ENCODE measurements at places on chromosomes 5 and 9.

GRCh38 chr5:77637998-77638762 lies at the start of gene OTP:
OTP (minus strand) TSS chr5:77638713; CDS start chr5:77638549, 164 bp downstream.
- no peak for DNase-seq

GRCh38 chr5:73591102-73591695 lies 25.7 kb downstream of the UTP15 start:
- peak; percentile 72 for DNase-seq

DNA sequence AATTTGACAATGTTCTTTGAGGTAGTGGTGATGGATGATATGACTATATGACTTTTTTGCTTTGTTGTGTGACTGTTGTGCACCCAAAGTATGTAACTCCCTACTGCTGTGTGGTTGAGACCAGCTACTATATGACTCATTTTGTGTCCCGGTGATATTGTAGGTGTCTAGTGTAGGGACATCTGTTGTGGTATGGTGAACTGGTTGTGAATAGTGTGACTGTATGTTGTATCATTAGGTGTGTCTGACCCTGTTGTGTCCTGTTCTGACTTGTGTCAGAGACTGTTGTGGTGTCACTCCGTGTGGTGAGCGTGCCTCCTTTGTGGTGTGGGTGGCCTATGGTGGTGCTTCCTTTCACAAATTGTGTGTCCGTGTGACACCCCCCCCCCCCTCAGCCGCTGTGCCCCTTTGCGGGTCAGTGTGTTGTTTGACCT lies 11.2 kb upstream of the CXXC5 start:
- no peak for DNase-seq

DNA sequence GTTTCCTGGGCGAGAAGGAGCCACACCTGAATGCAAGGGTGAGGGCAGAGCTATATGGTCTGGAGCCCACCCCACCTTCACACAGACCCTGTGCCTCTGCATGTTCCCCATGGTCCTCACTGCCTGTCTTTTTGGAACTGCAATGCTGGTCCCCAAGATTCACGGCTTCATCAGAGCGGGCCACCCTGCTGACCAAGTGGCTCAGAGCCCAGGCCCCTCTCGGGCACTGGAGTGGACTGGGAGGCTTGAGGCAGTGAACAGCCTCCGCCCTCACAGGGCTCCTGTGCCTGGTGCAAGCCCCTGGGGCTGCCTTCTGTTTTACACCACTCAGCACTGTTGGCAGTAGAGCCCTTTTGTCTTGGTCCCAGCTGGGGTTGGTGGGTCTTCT lies 143.2 kb downstream of the CACNA1B start:
- DNase-seq, result no peak

GRCh38 chr9:91162784-91163443 lies 198.8 kb downstream of the AUH start:
- no peak for DNase-seq

GRCh38 chr9:130137641-130138081 lies 34.5 kb upstream of the NCS1 start:
- no peak for DNase-seq

DNA sequence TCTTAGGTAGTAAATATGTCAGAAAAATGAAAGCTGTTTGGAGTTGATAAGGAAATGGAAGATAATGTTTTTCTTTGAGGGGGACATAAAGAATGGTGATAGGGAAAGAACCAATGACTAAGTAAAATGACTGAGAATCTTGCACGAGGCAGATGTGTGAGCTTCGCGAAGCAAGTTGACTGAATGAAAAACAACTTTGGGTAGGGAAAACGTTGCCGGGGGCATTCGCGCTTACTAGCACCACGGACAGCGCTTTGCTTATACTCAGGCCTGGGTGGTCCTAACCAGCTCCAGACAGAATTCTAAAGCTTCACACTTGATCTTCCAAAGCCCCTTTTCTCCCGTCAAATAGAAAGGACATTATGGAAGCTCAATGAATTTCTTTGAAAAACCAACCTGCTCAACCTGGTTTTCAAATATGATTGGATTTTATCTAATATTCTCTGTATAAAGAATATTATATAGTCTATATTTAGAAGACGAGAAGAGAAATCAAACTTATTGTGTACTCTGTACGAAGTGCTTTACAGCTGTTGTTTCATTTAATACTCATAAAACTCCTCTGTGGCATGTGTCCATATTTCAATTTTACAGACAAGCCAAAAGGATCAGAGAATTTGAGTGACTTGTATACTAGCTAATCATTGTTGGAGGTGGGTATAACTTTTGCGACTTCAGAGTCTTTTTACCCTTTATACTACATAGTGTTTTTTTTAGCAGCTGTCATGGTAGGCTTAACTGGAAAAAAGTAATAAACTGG lies 1.9 kb upstream of the CDKN2B start:
- DNase-seq, result no peak

- DNase-seq, result no peak
Measured at GRCh38 chr9:134307674-134308638, 18.3 kb upstream of the RXRA start.

GRCh38 chr9:73104921-73105320 lies 46.7 kb upstream of the ANXA1 start:
- DNase-seq, result no peak

GRCh38 chr9:97753975-97754374 lies 56.8 kb upstream of the XPA start:
- no peak for DNase-seq

- peak; percentile 67 for DNase-seq
Measured at GRCh38 chr5:19886123-19886917, 101.7 kb downstream of the CDH18 start.

GRCh38 chr9:95719354-95719753 lies 156.1 kb upstream of the ERCC6L2 start:
- no peak for DNase-seq

- no peak for DNase-seq
Measured at GRCh38 chr5:154168395-154168794, 22.1 kb upstream of the GALNT10 start.

GRCh38 chr5:148372893-148373292 lies 10.9 kb upstream of the FBXO38 start:
- no peak for DNase-seq

DNA sequence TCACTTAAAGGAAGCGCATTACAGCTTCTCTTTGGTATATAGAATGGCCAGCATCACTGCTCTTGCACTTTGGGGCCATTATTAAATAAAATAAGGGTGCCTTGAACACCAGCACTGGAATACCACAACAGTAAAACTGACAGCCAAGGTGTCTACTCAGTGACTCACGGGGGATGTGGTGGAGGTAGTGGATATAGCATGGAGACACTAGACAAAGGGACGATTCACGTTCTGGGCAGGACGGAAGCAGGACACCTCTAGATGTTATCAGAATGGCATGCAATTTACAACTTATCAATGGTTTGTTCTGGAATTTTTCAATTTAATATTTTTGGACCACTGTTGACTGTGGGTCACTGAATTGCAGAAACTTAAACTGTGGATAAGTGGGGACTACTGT lies 32.9 kb upstream of the PDE8B start:
- DNase-seq, result no peak

DNA sequence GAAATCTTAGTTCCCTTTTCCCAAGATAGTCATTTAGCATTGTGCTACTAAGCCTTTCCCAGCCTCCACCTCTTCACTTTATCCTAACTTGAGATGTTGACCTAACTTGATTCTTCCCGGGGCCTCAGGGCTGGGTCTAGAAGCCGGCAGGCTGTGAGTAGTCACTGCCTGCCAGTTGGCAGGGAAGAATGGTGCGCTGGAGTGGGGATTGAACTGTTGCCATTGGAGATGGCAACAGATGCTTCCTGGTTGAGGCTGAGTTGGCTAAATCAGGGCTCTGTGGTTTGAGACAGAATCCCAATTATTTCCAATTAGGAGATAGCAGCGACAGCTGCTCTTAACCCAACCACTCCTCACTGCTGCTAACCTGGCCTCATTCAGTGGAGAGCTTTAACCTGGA lies 343.1 kb downstream of the BRINP1 start:
- DNase-seq, result no peak

- DNase-seq, result peak; percentile 74
Measured at GRCh38 chr5:145834917-145835847, at the start of gene PRELID2. PRELID2 (minus strand) TSS chr5:145835342; CDS start chr5:145835251, 91 bp downstream.

DNA sequence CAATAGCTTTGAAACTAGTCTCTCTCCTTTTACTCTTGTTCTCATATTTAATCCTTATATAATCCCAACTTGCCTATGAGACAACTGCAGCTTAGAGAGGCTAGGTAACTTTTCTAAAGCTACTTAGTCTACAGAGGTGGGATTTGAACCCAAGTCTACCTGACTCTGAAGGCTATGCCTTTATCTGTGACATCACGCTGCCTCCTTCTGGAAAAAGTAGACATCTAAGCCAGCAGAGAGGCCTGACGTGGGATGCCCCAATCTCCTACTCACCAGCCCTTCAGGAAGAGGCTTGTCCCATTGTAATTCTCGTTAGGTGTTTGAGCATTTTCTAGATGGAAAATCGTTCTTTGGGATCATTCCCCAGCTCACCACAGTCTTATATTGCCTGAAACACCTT lies 167.5 kb downstream of the HSPA4 start:
- DNase-seq, result no peak

DNA sequence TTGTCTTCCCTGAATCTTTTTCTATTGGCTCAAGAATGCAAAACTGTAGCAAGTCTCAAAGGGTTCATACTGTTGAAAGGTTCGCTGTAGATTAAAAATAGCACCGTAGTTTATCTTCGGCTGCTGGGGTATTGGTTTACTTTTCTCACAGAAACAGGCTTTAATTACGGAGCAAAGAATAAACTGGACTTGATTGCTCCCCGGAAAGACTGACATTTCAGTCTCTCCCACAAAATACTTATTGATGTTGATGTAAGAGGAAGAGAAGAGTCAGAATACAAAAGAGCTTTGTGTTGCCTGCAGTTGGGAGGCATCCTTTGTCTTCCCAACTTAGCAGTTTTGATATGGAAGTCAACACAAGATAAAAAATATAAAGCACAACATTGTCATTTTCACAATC lies 183.9 kb upstream of the DMAC1 start:
- DNase-seq, result no peak

- no peak for DNase-seq
Measured at GRCh38 chr5:91840412-91840811, 457.3 kb upstream of the ARRDC3 start.

DNA sequence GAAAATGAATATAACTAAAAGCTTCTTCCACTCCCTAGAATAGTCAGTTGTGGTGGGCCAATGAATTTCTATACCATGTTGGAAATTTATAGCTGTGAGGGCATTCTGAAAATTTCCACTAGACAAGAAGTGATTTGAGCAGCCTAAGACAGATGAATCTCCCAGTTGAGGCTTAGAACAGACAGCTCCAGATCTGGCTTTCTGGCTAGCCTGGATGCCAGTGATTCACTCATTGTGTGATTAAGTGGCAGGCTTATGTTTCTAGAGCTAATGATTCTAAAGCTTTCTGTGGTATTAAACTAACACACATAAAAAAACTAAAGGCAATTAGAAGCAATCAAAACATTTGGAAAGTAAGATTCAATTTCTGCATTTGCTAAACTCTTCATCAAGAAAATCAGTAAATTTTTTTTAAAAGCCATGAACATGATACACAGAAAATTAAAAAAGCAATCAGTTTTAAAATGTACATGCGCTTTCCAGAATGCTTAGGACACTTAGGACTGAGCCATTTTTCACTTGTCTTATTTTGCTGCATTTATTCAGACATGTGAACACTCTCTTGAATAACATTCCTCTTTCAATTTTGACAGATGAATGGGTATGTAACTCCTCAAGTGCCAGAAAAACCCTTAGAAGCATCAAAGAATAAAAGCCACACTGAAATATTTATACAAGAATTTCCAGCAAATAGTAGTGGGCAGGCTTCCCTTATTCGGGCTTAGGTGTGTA lies 100.5 kb upstream of the GNAQ start:
- DNase-seq, result peak; percentile 2

- DNase-seq, result no peak
Measured at GRCh38 chr5:135455876-135456237, 3.7 kb upstream of the TIFAB start.

DNA sequence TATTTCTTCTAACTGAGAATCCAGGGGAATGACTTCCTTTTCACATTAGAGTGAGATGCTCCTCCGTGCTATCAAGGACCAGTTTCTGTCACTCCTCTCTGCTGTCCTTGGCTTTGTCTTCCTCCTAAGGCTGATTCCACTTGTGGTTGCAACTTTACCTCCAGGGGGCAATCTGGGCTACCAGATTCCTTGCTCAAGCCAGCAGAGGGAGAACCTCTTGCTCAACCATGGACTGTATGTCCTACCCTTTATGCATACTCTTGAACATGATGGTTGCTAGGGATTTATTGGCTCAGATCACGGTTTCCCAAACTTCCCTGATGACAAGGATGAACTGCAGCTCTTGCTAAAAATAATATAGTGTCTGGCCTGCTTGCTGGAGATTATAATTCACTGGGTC lies 24.0 kb downstream of the NNT start:
- no peak for DNase-seq

GRCh38 chr5:305459-305858 lies 16.1 kb upstream of the AHRR start:
- no peak for DNase-seq

- no peak for DNase-seq
Measured at GRCh38 chr9:134040781-134041648, 15.7 kb downstream of the BRD3OS start.

GRCh38 chr5:132684922-132685720 lies 11.3 kb downstream of the IL4 start:
- DNase-seq, result no peak

DNA sequence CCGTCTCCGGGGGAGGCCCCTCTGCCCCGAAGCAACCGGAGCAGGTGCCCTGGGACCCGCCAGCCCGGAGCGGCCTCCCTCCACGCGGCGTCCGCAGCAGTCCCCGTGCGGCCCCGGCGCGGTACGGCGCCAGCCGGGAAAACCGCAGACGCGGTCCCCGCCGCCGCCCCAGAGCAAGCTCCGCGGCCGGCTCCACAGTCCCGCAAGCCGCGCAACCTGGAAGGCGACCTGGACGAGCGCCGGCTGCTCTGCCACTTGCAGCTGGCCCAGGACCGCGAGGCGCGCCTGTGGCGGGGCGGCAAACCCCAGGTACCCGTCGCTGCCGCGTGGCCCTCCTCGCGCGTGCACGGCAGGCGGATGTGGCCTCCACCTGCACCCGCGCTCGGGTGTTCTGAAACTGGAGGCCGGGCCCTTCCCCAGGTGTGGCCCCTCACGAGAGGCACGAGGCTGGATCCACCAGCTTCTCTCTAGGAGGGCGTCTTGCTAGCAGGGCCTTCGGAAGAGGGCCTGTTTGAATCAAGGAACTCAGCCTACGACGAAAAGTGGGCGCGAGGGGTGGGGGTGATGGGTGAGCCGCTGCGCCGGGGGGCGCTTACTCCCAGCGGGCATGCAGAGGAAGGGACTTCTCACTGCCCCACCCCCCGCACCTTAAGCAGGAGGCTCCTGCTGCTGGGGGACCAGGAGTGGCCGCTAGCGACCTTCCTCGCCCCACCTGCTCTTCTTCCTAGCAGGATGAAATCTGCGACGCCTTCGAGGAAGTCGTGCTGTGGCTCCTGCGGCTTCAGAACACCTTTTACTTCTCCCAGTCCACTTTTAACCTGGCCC lies 602 bp downstream of the CCNI2 start:
- DNase-seq, result no peak

- DNase-seq, result no peak
Measured at GRCh38 chr9:96219026-96219899, 82.7 kb downstream of the HSD17B3 start.
